ENCODE measurements at places on chromosomes 7 and 10.

- no peak for DNase-seq
These were observed 108.9 kb upstream of the SP8 start for GRCh38 chr7:20895563-20895962.

DNA sequence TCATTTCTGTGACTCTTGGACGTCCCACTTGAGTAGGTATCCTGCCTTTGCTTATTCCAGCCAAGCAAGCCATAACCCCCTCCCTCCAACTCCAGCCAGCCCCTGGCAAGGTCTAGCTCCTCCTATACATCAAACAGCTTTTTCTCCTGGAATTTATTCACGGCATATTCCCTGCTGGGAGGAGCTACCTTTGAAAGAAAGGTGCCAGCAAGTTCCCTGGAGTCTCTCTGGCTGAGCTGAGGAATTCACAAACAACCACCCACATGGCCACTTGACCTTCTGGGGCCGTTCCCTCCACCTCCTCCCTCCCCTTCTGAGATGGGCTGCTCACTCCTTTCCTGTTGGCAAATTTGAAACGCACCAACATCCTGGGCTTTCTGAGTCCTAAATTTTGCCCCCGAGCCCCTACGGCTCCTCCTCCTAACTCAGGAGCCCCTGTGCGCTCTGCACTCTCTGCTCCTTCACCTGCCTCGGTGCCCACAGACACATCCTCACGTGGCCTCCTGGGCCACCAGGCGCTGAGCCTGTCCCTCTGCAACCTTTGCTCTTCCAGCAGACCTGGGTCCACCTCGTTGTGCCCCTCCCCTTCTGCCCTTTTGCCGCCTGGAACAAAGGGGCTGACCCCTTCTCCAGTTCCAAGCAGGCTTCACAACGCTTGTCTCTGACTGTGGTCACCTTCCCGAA is 48.0 kb downstream of the HSPA12A start:
- DNase-seq = no peak

DNA sequence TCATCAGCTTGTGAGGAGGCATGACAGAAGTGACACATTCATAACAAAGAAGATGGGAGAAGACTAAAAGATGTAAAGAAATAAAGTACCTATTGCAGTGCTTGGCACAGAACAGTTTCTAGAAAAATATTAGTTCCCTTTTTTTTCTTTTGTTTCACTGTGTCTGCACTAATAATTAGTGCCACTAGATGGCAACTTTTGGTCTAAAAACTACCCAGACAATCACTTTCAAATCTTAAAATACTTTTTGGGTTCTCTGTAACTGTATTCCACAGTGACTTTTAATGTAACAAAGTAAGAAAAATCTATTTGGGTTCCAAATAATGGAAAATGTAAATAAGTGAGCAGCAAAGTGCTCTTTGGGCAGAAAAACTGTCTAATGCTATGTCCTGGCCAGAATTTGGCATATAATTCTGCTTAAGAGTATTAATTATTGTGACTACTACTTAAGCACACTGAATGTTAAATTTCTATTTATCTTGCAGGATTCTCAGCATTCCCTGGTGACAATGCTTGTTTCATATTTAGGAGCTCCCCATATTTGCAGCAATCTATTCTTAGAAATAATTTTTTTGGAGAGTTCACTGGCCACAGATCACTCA is 134.8 kb upstream of the KIF5B start:
- DNase-seq = no peak

DNA sequence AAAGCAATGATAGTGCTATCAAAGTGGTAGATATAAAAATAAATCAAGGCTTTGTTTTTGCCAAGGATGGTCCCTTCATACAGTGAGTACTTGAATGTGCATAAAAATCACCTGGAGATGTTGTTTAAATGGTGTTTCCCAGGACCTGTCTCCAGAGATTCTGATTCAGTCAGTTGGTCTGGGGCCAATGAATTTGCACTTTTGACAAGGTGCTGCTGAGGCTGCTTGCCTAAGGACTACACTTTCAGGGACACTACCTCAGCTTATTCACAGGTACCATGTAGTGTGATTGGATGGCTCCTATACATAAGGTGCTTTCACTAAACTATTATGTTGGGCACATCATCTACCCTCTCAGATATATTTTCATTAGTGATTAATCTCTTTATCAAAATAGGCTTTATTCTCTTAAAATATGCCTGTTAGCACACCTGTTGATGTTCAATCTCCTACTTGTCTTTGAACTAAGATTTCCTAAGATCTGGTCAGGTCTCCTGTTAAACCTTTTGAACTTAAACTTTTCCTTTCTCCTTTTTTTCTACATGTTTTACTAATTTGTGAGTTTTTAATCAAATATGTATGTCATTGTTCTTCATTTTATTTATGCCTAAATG is 24.3 kb downstream of the CAPZA2 start:
- no peak for DNase-seq

DNA sequence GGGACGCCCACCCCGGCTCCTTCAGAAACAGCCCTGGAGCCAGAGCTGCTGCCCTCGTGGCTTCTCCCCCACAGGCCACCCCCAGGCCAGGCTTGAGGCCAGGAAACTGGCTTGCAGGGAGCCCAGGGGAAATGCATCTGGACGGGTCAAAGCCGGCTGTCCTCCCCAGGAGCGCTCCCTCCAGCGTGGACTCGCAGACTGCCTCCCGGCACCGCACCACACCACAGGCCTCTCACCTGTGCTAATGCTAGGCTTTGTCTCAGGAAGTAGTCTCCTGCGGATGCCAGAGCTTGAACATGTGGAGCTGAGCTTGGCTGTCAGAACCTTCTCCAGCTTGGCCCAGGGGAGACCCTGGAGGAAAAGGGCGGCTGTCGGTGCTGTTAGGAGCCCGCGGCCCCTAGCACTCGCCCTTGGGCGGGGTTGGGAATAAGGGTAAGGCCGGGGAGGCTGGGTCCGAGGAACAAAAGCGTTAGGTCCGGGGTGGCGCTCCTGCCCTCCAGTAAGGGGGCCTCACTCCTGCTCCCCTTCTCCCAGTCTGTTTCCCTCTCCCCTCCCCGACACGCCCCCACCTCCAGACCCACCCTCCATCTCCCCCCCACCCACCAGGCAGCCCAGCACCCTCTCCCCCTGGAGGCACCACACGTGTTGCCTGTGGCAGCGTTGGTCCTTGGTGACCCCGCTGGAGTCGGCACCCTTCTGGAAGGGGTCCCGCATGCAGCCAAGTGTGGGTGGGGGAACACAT is 21.6 kb upstream of the DRGX start:
- no peak for DNase-seq

- no peak for DNase-seq
These were observed 125.1 kb downstream of the CDK14 start for GRCh38 chr7:90720984-90721760.

DNA sequence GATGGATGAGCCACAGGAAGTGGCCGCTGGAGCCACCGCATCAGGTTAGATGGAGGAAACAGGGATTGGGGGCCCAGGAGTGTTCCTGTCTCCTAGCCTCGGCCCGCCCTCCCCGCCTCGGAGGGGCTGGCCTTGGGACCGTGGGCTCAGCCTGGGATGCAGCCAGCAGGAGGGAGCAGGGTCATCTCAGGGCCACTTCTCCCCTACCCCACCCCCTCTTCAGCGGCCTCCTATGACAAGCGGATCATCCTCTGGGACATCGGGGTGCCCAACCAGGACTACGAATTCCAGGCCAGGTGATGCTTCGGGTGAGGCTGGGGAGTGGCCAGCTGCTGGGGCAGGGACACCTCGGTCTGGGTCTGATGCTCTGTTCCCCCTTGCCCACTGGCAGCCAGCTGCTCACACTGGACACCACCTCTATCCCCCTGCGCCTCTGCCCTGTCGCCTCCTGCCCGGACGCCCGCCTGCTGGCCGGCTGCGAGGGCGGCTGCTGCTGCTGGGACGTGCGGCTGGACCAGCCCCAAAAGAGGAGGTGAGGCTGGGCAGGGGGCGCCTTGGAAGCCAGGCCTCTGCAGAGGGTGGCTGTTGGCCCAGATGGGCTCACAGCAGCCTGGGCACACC is 4.7 kb downstream of the LRWD1 start:
- DNase-seq = no peak

- DNase-seq = no peak
These were observed 4.8 kb upstream of the KNDC1 start for GRCh38 chr10:133154996-133155778.

GRCh38 chr7:103686763-103687162 is 240.8 kb upstream of the SLC26A5 start:
- DNase-seq = no peak

- no peak for DNase-seq
These were observed 379.9 kb downstream of the SH2D4B start for GRCh38 chr10:80917636-80918035.

GRCh38 chr10:76902949-76903348 is 734.7 kb downstream of the KCNMA1 start:
- DNase-seq = no peak

- no peak for DNase-seq
These were observed 3.0 kb downstream of the BTBD16 start for GRCh38 chr10:122273966-122274545.

DNA sequence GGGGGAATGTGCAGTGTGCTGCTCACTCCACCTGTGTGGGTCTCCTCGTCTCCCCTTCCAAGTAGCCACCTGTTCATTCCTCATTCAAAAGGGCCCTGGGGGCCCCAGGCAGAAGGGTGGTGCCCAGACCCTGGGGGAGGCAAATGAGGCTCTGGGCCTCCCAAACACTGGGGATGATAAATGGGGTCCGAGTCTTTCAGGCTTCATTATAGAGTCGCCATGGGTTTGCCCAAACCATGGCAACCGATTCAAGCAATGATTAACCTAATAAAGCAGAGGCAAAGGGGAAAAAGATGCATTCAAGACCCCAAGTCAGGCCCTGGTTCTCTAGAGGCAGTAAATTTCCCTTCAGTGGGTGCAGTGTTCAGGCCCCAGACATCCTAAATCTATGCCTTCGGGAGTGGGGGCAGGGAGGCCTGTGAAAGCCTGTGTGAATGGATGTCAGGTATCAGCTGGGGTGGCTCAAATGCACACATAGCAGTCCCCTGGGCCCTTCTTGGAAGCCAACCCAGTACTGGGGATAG is 10.4 kb downstream of the NEUROG3 start:
- no peak for DNase-seq

GRCh38 chr10:86775056-86775869 is 18.8 kb downstream of the BMPR1A start:
- DNase-seq = no peak

DNA sequence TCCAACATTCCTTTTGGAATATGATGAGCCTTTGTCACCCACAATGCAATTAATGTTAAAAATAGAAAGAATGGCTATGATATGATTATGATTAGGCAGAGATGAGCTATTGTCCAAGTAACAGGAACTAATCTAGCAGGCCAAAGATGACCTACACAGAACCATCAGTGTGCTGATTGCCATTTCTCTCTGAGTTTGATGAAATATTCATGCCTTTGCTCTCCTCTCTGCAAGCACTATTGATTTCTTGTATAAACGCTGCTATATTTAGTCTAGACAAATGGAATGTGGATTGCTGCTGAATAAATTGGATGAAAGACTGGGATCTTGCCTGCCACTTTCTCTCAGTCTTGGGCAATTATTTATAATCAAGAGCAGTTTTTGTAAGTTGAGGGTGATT is 85.4 kb downstream of the HDAC9 start:
- no peak for DNase-seq

DNA sequence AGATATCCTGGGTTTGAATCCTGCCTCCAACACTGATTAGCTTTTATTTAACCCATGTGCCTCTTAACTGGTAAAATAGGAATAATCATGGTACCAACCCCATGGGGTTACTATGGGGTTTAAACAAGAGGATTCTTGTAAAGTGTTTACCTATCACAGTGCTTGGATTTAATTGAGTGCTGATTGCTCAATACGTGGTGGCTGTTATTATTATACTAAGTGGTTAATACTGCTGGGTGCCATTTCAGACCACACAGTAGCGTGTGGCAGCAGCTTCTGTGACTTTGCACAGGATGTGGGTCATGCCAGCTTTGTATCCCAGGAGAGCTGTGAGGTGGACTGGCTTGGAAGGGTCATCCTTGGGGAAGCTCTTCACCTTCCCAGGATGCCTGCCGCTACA is 177.2 kb downstream of the SEC23IP start:
- no peak for DNase-seq

DNA sequence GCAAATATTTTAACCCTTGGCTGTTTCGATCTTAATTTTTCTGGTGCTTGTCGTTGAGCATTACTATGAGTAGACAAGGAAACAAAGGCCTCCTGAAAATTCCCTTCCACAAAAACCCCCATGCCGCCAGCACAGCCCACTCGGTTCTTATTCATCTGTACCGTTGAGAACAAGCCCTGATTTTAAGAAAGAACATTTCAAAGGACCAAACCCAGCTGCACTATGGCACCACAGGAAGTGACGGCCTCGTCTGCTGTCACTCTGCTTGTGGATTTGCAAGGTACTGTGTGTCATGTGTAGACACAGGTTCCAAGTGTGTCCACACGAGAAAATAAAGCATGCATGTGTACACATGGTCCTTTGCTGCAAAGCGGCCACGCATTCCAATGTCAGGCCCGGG is 285.2 kb downstream of the DNAJB6 start:
- no peak for DNase-seq

DNA sequence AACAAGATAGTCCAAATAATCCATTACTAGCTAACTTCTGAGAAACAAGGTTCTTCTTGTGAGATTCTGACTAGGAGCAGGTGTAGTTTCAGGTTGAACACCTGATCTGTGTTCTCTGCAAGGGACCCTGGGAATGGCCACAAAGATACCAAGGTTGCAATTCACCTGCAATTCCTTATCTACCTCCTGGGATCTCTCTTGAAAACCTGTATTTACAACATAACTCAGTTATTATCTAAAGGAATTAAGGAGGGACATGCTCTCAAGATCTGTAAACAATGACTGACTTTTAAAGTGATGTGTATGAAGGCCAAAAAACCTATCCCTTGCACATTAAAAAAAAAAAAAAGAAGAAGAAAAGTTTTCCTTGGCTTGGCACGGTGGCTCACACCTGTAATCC is 54.8 kb downstream of the ABLIM1 start:
- DNase-seq = no peak

DNA sequence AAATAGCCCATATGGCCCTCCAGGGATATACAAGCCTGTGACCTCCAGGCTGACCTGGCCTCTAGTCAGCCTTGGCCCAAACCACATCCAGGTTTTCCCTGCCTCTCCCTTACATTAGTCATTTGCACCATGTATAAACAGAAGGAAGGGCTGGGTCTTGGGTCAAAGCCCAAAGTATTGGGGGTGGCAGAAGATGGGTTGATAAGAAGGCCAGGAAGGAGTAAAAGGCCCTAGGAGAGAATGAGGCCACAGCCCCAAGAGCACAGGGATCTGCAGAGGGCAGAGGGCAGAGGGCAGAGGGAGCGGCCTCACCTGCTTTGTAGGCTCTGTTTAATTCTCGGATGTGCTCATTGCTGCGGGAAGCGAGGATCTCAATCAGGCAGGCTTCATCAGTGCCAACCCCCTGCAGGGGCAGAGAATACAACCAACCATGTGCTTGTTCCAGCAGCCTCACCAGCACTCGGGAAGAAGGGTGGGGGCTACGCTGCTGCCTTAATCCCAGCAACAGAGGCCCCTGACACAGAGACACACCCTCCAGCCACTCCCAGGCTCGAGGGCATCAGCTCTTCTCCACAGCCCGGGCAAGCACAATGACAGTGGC is 31.3 kb downstream of the PLAC9 start:
- DNase-seq = no peak

GRCh38 chr7:100822236-100823139 is 4.8 kb downstream of the EPHB4 start:
- DNase-seq = no peak
